ENCODE measurements at places on chromosomes 6 and 20.

- no peak for DNase-seq
Observed at GRCh38 chr6:1068068-1068467, 243.8 kb upstream of the FOXQ1 start.

DNA sequence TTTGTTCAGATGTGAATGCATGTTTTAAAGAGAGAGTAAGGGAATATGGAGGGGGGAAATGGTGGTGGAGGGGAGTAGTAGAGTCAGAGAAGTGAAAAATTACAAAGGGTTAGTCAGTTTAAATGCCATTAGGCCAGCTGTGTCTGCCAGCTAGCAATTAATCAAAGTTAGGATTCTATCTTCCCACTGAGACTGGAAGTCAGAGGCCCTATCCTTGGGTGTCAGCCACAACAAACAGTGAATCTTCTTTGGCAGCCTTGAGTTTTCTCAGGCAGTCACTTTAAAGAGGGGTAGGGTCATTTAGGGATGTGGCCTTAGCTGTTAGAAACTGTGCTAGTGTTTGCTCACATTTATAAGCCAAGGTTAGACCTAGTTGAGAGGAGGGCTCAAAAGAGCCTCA lies 120.5 kb upstream of the BTBD3 start:
- DNase-seq: no peak

- no peak for DNase-seq
Observed at GRCh38 chr6:80148220-80148619, 41.7 kb downstream of the BCKDHB start.

DNA sequence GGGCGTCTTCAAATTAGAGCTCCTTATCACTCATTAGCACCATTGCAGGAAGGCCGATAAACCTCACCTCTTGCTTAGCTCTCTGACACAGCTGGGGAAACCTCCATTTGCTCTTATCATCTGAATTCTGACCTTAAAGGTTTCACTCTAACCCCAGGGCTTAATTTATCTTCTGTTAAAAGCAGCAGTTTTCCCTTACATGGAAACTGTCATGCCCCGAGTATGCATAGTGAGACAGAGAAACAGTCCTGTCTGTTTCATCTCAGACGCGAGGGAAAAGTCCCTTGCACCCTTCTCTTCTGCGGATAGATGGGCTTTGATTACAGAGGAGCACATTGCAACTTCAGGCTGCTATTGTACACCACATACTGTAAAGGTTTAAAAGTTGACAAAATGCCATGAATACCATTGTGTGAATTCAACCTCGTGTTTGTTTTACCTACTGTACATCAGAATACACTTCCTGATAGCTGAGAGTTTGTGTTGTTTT lies 191.5 kb upstream of the BMP2 start:
- no peak for DNase-seq

DNA sequence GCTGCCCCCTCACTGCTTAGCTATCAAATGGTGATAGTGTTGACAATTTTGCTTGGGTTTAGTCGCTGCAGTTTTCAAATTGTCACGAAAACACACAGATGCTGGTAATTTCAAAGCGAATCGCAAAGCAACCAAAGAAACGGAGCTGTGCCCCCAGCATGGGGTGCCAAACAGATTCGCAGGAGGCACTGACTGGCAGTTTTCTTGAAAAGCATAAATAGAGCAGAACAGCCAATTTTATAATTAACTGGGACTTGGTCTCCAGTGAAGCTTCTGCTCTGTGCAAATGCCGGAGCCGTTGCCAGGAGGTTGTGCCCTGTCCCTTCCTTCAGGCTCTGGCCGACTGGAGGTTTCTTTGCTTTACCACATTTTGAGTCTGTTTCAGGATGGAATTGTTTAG lies 18.8 kb downstream of the ARHGAP40 start:
- no peak for DNase-seq

GRCh38 chr6:79874531-79875134 lies 72.7 kb downstream of the ELOVL4 start:
- DNase-seq: no peak

DNA sequence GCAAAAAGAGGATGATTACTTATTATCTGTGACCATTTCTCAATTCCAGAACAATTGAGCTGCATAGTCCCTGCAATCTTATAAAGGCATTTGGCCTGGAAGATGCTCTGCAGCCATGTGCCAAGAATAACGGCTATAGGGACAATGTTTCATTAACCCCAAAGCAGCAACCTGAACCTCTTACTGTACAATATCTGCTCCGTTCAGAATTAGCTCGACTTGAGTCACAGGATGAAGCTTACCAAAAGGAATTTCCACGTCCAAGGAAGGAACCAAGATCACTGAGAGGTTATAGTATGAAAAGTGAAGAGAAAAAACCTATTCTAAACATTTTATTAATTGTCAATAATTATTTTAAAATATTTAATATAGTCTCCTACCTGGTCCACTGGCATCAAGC lies 167.3 kb upstream of the GMDS start:
- DNase-seq: no peak

- no peak for DNase-seq
Observed at GRCh38 chr20:41142919-41143318, 5.6 kb downstream of the PLCG1 start.

DNA sequence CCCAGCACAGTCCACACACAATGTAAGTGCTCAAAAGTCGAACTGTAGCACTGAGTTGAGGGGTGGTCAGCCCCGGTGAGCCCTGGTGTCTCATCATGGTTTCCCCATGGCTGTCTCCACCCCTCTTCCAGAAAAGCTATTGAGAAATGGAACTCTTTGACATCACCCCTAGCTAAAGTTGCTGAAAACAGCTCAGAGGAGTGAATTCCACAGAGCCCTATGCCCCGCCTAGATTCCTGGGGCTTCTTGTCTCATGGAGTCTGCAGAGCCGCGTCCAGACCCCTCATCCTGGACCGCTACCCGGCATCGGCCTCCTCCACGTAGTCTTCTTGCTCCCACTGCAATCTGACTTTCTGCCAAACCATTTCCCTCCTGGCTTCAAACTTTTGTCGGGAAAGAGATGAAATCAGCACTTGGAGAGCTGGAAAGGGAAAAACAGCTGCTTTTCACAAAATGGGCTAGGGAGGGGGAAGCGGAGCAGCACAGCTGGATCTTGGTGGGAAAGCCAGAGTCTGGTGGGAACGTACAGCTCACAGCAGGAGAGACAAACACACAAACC lies 132.2 kb downstream of the SNX5 start:
- DNase-seq: no peak

- no peak for DNase-seq
Observed at GRCh38 chr6:160269771-160270170, 11.2 kb upstream of the SLC22A2 start.

GRCh38 chr6:19209202-19209601 lies 628.0 kb upstream of the ID4 start:
- DNase-seq: no peak

GRCh38 chr20:61186771-61187472 lies 65.1 kb upstream of the CDH4 start:
- no peak for DNase-seq

DNA sequence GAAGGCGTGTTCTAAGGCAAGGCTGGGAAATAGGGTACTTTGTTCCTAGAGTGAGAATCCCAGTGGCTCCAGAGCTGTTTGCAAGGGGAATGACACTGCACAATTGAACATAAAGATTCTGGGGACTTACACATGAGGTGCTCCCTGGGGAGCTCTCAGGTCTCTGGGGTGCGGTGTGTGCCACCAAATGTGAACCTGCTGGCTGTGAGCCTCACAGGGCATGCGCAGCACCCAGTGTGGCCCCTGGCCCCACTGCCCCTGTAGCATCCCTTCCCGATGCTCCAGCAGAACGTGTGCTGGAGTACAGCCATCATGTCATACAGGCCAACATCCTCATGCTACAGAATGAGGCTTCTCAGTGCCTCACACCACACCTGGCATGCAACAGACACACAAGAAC lies 68.2 kb downstream of the TOX2 start:
- no peak for DNase-seq

DNA sequence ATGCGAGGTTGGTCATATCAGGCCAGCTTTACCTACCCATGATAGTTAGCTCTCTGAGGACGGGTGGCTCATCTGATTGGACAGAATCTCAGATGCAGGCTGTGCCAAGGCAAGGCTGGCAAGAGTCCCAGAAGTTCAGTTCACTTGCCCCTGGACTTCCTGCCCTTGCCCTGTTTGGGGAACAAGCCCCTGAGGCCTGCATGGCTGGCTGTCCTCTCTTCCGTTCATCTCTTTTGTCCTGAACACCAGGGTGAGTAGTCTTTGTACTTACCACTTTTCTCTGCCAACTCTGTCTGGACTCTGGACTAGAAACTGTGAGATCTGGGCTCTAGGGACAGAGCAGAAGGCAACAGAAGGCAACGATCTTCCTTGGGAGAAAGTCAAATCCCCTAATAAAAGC lies 769.9 kb downstream of the QKI start:
- no peak for DNase-seq

DNA sequence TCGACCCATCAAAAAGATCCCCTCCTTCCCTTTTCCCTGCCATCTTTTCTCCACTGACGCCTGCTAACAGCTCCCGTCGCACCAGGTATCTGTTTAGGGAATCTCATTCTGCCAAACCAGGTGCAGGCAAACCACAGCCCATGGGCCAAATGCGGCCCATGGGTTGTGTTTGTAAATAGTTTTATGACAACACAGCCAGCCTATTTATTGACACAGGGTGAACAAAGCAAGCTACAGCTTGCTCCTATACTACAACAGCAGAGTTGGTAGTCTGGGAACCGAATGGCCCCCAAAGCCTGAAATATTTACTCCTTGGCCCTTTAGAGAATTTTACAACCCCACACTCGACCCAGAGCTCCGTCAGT lies 16.4 kb downstream of the NFATC2 start:
- no peak for DNase-seq

DNA sequence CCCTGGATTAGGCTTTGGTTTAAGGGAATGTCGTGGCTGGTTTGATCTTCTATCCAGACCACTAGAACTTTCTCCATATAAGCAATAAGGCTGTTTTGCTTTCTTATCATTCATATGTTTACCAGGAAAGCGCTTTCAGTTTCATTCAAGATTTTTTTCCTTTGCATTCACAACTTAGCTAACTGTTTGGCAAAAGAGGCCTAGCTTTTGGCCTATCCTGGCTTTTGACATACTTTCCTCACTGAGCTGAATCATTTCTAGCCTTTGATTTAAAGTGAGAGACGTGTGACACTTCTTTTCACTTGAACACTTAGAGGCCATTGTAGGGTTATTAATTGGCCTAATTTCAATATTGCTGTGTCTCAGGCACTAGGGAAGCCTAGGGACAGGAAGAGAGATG lies 1.7 kb upstream of the FAM50B start:
- DNase-seq: no peak

- no peak for DNase-seq
Observed at GRCh38 chr6:133705066-133705465, 183.8 kb upstream of the TCF21 start.

- DNase-seq: no peak
Observed at GRCh38 chr20:56985066-56985685, 281.3 kb downstream of the BMP7 start.

- DNase-seq: no peak
Observed at GRCh38 chr20:63873477-63873971, 8.5 kb downstream of the TPD52L2 start.

DNA sequence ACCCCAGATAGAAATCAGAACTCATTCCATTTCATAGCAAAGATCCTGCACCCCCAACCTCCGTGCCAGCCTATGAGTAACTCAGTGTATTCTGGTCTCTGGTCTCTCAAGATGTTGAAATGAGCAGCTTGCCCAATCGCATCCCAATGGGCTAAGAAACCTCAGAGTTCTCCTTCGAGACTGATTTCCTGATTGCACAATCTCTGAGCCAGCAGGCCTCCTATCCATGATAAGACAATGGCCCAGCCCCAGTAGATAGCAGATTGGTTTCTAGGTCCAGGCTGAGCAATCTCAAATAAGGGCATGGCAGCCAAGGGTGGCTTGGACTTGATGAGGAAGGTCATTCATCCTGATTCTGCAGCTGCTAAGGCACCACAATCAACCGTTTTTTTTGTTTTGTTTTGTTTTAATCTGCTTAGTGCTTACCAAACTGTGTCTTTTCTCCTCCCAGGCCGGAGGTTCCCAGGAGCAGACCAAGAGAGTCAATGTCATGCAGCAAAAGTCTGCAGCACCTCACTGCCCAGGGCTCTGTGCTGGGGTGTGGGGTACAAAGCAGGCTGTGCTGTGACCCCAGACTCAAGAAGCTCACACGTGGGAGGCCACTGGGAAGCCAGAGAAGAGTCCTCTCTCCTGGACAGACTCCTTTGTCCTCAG lies 125.1 kb upstream of the NXT1 start:
- DNase-seq: no peak

DNA sequence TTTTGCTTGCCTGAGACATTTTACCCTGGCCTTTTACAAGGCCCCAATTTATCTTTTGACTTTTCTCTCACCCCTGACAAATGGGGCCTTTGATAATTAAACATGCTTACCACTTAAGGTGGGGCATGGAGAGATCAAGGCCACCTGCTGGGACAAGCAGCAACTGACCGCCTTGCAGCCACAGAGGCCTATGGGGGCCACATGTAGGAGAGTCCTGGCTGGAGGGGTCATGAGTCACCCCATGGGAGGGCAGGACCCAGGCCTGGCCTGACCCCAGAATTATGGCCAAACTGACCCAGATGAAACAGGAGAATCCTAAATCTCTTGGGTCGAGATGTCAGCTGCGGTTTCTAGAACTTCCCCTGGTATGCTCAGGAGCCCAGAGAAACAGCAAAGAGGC lies 8.5 kb upstream of the OCSTAMP start:
- no peak for DNase-seq

- DNase-seq: no peak
Observed at GRCh38 chr6:160167604-160168399, 46.2 kb downstream of the SLC22A1 start.

- no peak for DNase-seq
Observed at GRCh38 chr20:20466341-20466879, 98.5 kb downstream of the INSM1 start.

- DNase-seq: no peak
Observed at GRCh38 chr20:59645761-59646171, 41.4 kb downstream of the PHACTR3 start.

GRCh38 chr20:12315652-12316051 lies 398.0 kb downstream of the BTBD3 start:
- DNase-seq: no peak

DNA sequence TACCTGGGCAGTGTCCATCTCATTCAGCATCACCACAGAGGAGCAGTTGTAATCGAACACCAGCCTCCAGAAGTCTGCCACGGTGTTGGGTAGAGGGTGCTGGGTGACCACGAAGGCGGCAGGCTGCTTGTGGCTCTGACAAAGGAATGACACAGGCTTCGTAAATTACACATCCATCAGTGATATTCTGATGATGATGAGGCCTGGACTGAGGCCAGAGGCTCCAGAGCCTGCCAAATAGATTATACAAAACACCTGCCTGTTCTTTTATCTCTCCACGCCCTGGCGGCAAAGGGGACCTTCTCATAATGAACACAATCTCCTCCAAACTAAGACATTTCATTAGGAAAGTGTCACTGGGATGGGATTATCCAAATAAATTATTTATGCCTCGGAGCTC lies 480.2 kb upstream of the CHD6 start:
- DNase-seq: no peak

GRCh38 chr6:7697820-7698623 lies 27.9 kb upstream of the BMP6 start:
- no peak for DNase-seq

GRCh38 chr6:113488812-113489685 lies 368.1 kb upstream of the MARCKS start:
- DNase-seq: no peak

Data from endodermal cell (in vitro differentiated cells).